Thymus (tissue), 14 donors: ENCODE measurements at places on chromosomes 13 and 19.

DNA sequence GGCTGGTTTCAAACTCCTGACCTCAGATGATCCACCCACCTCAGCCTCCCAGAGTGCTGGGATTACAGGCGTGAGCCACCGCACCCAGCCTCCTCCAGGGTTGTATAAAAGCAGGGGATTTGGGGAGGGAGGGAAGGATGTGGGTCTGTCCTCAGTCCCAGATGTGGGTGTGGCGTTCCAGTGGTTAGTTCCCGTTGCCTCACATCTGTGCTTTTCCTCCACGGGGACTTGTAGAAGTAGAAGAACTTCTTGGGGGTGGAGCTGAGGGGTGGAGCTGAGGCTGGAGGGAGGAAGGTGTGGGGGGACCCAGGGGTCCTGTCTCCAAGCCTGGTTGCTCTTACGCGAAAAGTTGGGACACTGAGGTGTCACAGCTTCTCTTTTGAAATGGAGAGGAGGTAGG lies 514 bp upstream of the MCEMP1 start:
- H3K4me3 ChIP-seq: no peak overlapping the region
- peaks cover 32% of the 10 kb centered on the region for H3K27me3 ChIP-seq
- H3K36me3 ChIP-seq: no peaks in the 10 kb centered on the region
- no peak for DNase-seq
- no peak overlapping the region for H3K27ac ChIP-seq

DNA sequence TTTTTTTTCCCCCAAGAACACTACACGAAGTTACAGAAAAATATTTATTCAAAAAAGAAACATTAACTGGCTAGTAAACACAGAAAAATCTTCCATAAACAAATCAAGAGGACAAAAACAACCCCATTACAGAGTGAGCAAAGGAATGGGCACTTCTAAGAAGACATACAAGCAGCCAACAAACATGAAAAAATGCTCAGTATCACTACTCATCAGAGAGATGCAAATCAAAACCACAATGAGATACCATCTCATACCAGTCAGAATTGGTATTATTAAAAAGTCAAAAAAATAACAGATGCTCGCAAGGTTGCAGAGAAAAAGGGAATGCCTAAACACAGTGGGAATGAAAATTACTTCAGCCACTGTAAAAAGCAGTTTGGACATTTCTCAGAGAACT lies 131.7 kb downstream of the UGGT2 start:
- no peaks in the 10 kb centered on the region for H3K36me3 ChIP-seq
- H3K4me1 ChIP-seq: no peaks in the 10 kb centered on the region
- H3K27ac ChIP-seq: no peak overlapping the region

DNA sequence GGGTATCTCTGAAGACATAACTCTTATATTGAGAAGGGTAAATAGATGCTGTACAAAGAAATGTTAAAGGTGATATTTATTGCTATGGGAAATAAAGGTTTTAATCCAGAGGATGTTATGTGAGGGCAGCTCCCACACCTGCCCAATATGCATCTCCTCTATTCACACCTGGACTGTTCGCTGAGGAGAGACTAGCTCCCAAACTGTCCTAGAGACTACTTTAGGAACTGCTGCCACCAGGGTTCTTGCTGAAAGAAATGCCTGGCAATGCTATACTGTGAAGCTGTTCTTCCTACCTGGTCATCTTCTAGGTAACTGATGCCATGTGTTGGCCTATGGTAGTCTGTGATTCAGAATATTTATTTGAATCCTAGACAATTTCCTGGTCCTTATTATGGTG lies 1421.5 kb upstream of the SPRY2 start:
- no peak overlapping the region for H3K4me3 ChIP-seq
- no peak overlapping the region for H3K27ac ChIP-seq
- no peaks in the 10 kb centered on the region for H3K27me3 ChIP-seq
- H3K36me3 ChIP-seq: no peaks in the 10 kb centered on the region

DNA sequence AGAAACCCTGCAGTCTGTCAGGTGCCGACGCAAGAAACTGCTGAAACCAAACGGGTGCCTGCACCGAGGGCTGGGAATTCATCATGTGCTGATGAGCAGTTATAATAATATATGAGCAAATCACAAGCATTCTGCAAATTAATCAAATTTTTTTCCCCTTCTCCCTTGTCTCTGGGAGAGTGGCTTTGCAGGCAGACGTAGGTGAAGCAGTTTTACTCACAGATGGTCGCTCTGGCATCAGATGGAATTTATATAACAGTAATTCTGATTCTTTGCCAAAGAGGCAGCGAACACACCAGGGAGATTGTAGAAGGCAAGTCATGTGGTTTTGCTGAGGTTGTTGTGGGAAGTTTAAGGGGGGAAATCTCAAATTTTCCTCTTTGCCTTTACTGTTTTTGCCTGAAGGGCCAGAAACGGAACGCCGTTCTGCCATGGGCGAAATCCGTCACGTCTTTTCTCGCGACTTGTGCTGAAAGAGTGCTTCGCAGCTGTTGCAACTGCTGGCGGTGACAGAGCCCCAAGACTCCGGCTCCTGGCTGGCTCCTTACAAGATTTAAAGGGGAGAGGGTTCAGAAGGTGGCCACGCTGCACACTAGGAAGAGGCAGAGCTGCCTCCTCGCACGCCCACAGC lies 320.1 kb downstream of the ZNF536 start:
- no peaks in the 10 kb centered on the region for H3K4me1 ChIP-seq
- H3K27me3 ChIP-seq: peaks cover 7% of the 10 kb centered on the region
- H3K4me3 ChIP-seq: no peak overlapping the region
- no peak for DNase-seq

GRCh38 chr13:110799246-110800236 lies 86.0 kb downstream of the ING1 start:
- no peak overlapping the region for H3K4me3 ChIP-seq
- H3K27ac ChIP-seq: peak overlapping the region; percentile 34
- H3K27me3 ChIP-seq: peaks cover 34% of the 10 kb centered on the region

DNA sequence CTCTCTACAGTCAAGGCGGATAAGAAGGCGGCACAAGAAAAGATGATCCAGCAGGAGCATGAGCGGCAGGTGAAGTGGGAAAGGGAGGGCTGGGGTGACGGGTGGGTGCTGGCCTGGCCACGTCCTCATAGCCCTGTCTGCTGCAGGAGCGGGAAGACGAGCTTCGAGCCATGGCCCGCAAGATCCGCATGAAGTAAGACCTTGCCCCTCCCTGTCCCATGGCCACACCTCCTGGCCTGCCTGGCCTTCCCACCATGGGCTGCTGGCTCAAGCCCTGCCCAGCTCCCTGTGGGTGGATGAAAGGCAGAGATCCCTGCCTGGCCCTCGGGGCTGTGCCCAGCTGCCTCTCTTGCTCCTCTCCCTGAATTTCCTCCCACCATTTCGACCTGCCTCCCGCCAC lies 7.2 kb downstream of the ZNF296 start:
- no peak overlapping the region for H3K27ac ChIP-seq
- no peaks in the 10 kb centered on the region for H3K4me1 ChIP-seq
- peaks cover 78% of the 10 kb centered on the region for H3K36me3 ChIP-seq
- no peaks in the 10 kb centered on the region for H3K27me3 ChIP-seq
- DNase-seq: no peak
- H3K4me3 ChIP-seq: no peak overlapping the region
